ENCODE measurements at places on chromosomes 3 and 15.
A peak's percentile ranks its signal among the peaks of the same experiment; 100 is the strongest.

DNA sequence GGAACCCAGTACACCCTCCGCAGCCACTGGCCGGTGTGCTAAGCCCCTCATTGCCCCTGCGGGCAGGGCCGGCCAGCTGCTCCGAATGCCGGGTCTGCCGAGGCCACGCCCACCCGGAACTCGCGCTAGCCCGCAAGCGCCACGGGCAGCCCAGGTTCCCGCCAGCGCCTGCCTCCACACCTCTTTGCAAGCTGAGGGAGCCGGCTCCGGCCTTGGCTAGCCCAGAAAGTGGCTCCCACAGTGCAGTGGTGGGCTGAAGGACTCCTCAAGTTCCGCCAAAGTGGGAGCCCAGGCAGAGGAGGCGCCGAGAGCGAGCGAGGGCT, 81.4 kb upstream of the BCHE start:
- DNase-seq, result no peak

- DNase-seq, result no peak
These were observed 29.5 kb downstream of the CFAP100 start for GRCh38 chr3:126424039-126424717.

- DNase-seq, result no peak
These were observed 414.9 kb downstream of the RBMS3 start for GRCh38 chr3:29695643-29696198.

DNA sequence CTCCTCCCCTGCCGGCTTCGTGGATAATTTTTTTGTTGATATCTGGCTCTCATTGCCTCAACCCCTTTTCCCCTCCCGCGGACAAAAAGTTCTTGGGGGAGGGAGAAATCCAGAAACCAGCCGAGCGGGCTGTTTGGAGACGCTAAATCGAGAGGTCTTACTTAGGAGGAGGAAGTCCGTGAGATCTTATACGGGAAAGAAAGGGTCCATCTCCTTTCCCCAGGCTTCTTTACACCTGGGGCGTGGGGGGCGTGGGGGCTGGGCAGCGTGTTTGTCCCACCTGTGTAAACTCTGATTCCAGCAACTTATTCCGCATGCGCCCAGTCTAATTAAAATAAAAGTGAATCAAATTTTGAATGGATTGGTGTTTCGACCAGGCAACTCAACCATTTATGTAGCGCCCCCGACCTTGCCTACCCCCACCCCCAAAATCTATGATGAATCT, 364 bp upstream of the CADPS start:
- DNase-seq, result no peak

- no peak for DNase-seq
These were observed 163.9 kb downstream of the SMAD6 start for GRCh38 chr15:66865622-66866611.

DNA sequence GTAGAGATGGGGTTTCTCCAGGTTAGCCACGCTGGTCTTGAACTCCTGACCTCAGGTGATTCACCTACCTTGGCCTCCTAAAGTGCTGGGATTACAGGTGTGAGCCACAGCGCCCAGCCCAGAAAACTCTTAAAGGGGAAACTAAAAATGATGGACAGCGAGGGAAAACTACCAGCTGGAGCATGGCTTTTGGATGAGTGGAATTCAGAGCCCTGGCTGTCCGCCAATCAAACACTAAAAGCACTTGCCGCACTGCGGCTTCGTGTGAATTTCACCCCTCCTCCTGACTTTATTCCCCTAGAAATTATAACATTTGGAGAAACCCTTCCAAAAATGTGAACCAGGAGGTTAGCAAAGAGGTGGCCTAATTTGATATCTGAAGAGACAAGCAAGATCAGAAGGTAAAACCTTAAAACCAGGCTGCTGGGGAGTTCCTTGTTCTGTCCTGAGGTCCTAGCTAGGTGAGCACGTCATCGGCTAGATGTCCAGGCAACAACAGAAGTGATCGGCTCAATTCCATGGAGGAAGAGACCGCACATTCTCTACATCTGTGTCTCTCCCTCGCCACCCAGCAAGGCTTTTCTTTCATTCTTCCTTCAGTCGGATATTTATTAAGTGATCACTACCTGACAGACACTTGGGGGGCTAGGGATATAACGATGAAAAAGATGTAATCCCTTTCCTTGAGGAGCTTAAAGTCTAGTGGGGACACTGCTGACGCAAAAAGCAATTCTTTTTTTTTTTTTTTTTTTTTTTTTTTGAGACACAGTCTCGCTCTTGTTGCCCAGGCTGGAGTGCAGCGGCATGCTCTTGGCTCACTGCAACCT, 1.7 kb downstream of the TM4SF19 start:
- no peak for DNase-seq

GRCh38 chr15:93894438-93895036, 336.8 kb upstream of the MCTP2 start:
- DNase-seq, result no peak

GRCh38 chr3:56113908-56114307, 354.4 kb downstream of the ERC2 start:
- DNase-seq, result no peak

DNA sequence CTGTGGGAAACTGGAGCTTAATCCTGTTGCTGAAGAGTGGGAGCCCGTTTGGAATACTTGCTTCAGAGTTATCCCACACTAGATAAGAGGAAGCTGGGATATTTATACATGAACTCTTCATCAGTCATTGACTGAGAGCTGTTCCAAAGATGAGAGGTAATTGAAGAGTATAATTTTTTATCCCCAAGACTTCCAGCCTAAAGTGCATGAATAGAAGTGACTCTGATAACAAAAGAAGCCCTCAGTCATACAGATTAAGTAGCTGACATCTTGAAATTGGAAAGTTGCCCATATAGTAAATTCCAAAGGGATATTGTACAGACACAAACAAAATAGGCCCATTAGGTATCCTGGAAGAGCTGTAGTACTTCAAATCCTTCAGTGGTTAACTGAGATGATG, 268.0 kb downstream of the EPHA3 start:
- no peak for DNase-seq

- peak; percentile 38 for DNase-seq
These were observed 47.0 kb downstream of the OXNAD1 start for GRCh38 chr3:16311960-16312451.

GRCh38 chr3:32990116-32990515, 38.7 kb downstream of the CCR4 start:
- no peak for DNase-seq

DNA sequence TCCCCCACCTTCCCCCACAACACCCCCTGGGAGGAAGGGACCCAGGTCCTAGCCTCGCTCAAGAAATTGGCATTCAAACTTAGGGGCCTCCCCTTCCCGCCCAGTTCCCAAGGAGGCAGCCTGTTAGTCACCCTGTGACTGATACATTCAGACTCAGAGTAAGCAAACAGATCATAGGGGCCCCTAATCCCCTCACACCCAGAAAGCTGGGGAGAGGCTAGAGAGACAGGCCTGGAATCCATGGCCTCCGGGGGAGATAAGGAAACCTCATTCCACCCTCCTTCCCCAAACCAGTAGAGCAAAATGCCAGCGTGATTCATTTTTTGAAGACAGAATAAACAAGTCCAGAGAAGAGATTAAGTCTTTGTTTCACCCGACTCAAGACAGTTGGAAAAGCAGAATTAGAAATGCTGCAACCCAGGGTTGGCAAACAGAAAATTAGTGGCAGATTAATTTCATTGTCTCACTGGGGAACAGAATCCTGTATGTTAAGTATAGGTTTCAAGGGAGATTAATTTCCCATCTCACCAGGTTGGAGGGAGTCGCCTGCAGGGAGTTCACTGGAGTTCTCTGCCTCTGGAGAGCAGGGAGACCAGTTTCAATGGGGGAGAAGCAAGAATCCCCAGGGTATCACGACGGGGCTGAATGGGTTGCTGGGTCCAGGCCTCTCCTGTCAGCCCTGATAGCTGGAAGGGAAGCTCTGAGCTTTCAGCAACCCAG, 268.3 kb downstream of the UACA start:
- DNase-seq, result no peak

DNA sequence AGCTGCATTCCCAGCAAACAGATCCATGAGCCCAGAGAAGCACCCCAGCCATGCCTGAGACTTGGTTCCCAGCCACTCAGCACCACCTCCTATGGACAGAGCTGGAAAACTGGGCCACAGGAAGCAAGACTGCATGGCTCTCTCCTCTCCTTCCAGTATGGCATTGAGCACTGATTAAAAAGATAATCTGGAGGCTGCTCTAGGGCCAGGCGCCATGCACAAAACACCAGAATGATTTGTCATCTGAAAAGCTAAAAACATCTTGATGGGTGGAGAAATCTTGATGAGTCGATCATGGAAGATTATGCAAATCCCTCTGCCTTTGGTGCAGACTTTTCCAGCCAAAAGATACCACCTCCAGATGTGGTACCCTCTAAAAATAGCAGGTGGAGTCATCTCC, 62.7 kb upstream of the MRPS22 start:
- no peak for DNase-seq

DNA sequence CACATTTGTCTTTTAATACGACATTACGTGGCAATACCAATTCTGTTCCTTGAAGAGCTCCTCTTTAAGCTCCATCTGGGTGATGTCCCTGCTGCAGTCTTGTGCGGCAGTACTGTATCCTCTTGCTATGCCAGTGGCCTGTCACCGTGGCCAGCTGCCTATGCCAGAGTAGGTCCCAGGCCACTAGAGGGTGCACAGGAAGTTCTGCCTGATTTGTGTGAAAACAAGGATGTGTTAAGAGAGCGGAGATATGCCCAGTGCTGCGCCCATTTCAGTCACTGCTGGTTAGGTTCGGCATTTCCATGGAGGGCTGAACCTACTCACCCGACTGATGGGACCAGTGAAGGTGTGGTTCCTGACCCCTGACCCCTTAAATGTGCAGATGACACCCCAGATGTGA, 25.2 kb downstream of the NIPA1 start:
- no peak for DNase-seq
